ENCODE measurements at places on chromosomes 12 and 14. TPM values are rescaled to one million over a fixed set of nuclear protein-coding genes. Genes with fewer than 3 reads are reported as not detected.

The LRRC9 gene
- total RNA-seq = not detected

The SETD1B gene
- total RNA-seq = 40.3 TPM

The KCNJ8 gene
- not detected for total RNA-seq

The LTB4R2 gene
- total RNA-seq = 9.1 TPM

The ZNF740 gene
- 64.4 TPM for total RNA-seq

DNA sequence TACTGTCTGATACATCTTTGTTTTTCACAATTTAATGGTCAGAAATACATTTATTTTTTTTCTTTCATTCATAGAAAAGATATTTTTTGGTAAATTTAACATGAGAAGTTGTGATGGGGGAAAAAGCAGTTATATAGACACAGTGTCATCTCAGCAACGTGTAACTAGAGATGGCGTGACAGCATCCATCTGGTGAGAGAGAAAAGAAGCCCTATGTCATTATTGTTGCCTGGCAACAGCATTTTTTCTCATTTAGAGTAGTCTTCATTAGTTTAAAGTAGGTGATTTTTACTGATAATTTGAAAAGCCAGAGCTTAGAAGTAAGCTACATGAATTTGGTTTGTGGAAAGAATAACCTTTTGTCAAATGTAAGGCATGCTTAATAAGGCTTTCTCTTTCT lies 128.6 kb downstream of the ACSS3 start:
- H3K36me3 ChIP-seq = no peaks in the 10 kb centered on the region
- H3K4me3 ChIP-seq = no peak overlapping the region
- H3K27ac ChIP-seq = no peak overlapping the region

DNA sequence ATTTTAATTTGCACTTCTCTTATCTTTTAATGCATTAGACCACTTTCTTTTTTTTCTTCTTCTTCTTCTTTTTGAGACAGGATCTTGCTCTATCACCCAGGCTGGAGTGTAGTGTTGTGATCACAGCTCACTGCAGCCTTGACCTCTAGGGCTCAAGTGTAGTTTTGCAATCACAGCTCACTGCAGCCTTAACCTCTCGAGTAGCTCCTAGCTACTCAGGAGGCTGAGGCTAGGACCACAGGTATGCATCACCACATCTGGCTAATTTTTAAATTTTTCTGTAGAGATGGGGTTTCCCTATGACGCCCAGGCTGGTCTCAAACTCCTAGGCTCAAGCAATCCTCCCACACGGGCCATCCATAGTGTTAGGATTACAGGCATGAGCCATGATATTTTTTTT lies 12.7 kb downstream of the TMED8 start:
- H3K27ac ChIP-seq = no peak overlapping the region
- H3K36me3 ChIP-seq = peaks cover 7% of the 10 kb centered on the region
- H3K27me3 ChIP-seq = no peaks in the 10 kb centered on the region
- no peak overlapping the region for H3K4me3 ChIP-seq
- no peak for DNase-seq

- peak overlapping the region; percentile 84 for H3K4me3 ChIP-seq
- no peak overlapping the region for H3K27ac ChIP-seq
- DNase-seq = peak; percentile 22
- no peaks in the 10 kb centered on the region for H3K36me3 ChIP-seq
- H3K27me3 ChIP-seq = peaks cover 52% of the 10 kb centered on the region
- peaks cover 18% of the 10 kb centered on the region for H3K4me1 ChIP-seq
Observed at GRCh38 chr12:42588524-42589464, 752 bp downstream of the PRICKLE1 start.

- no peak for DNase-seq
- H3K4me1 ChIP-seq = peaks cover 58% of the 10 kb centered on the region
- no peaks in the 10 kb centered on the region for H3K27me3 ChIP-seq
- H3K27ac ChIP-seq = peak overlapping the region; percentile 62
- H3K36me3 ChIP-seq = peaks cover 19% of the 10 kb centered on the region
Observed at GRCh38 chr12:92973614-92974013, 44.5 kb upstream of the EEA1 start.

- peaks cover 22% of the 10 kb centered on the region for H3K36me3 ChIP-seq
- H3K4me3 ChIP-seq = no peak overlapping the region
- DNase-seq = no peak
- H3K27ac ChIP-seq = no peak overlapping the region
- H3K27me3 ChIP-seq = no peaks in the 10 kb centered on the region
Observed at GRCh38 chr12:104725610-104726009, 232.5 kb downstream of the SLC41A2 start.

DNA sequence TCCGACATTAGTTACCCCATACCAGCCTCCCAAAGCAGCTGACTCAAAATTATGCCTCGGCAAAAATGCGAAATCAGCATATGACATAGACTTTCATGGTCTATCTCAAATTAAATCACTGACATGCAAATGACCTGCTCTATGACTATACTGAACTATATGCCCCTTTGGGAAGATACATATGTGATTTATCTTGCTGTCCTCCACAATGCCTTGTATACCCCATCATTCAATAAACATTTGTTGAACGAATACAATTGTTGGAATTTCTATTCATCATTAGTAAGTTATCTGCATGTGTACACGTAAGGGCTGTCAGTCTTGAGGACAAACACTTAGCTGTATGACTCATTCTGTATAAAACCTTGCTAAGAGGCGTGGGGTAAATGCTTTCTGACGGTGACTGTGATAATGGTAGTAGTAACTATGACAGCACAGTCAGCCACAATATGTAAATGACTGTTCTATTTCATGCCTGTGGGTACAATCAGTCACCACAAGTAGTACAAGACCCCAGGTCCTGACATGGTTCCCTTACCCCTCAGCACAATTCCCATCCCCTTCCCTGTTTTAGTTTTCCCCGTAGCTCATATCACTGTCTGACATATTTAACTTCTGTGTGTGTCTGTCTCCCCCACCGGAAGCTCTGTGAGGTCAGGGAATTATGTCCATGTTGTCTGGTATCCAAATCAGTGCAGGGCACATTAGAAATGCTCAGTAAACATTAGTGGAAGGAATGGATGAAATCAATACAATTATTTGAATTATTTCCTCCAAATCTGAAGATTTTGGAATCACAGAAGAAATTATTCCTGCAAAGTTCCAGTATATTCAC lies 42.8 kb downstream of the STXBP6 start:
- no peak overlapping the region for H3K27ac ChIP-seq
- no peak for DNase-seq
- no peaks in the 10 kb centered on the region for H3K36me3 ChIP-seq
- no peak overlapping the region for H3K4me3 ChIP-seq
- H3K27me3 ChIP-seq = peaks cover 10% of the 10 kb centered on the region

- no peaks in the 10 kb centered on the region for H3K4me1 ChIP-seq
- H3K4me3 ChIP-seq = no peak overlapping the region
- no peak for DNase-seq
- H3K36me3 ChIP-seq = no peaks in the 10 kb centered on the region
- H3K27ac ChIP-seq = no peak overlapping the region
Observed at GRCh38 chr12:12960639-12961209, 8.8 kb upstream of the GPRC5D start.

DNA sequence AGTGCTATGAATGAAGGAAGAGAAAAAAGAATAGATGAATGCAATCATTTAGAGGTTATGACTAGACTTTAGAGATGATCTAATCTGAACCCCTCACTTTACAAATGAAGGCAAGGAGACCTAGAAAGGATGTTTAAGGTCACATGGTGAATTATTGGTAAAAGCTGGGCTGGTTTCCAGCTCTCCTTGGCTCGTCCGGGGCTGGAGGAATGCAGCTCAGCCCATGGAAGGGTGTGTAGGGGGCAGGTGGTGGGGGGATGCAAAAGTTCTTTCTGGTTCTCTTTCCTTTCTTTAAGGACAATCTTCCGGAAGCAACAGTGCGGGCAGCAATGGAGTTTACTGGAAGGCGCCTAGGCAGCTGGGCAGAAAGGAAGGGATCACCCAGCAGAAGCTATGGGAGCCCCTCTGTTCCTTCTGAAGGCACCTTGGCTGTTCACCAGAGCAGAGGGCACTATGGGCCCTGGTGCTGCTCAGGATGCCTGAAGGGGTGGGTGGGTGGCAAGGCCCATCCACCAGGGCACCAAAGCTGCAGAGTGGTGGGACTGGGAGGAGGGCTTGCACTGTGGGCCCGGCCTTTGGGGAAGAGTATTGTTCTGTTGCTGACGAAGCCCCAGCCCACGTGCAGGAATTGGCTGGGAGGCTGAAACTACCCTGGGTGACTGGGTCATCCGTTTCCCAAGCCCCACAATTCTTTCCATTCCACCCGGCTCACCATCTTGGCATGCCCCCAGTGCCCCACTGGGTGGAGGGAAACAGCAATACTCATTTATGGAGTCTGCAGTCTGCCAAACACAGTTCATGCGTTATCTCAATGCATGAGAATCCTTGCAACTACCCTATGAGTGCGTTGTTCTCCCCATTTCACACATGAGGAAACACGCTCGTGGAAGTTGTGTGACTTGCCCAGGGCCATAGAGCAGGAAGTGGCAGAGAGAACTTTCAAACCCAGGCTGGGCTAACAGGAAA lies 78.2 kb downstream of the IRF2BPL start:
- DNase-seq = no peak
- H3K27me3 ChIP-seq = no peaks in the 10 kb centered on the region
- no peak overlapping the region for H3K4me3 ChIP-seq
- H3K4me1 ChIP-seq = peaks cover 34% of the 10 kb centered on the region

DNA sequence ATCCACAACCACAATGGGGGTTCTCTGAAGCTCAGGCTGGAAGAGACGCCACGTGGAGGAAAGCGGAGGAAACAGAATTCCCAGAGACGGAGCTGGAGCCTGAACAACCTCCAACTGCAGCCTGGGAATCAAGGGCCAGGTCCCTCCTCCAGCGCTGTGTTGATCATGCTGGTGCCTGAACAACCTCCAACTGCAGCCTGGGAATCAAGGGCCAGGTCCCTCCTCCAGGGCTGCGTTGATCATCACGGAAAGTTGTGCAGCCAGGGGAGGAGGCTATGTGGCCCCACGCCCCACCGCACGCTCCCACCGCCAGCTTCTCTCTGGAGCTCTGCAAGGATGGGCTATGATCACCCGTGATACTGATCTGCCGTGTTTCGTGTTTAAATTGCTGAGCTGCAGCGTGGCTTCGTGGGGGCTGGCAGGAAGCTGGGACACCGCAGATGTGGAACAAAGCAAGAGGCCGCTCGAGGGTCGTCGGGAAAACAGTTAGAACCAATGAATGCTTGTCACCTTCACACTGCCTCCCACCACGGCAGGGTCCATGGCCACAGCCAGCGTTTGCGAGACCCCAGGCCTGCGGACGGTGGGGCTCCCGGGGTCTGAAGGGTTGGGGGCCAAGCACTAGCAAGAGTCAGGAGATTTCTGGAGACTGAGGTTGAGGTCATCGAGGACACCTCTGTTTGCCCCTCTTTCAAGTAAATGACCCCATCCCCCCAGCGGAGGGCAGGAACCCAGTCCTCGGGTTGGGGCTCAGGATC lies 51.8 kb upstream of the FBRSL1 start:
- H3K4me1 ChIP-seq = peaks cover 65% of the 10 kb centered on the region
- no peaks in the 10 kb centered on the region for H3K36me3 ChIP-seq
- DNase-seq = no peak
- no peak overlapping the region for H3K4me3 ChIP-seq

DNA sequence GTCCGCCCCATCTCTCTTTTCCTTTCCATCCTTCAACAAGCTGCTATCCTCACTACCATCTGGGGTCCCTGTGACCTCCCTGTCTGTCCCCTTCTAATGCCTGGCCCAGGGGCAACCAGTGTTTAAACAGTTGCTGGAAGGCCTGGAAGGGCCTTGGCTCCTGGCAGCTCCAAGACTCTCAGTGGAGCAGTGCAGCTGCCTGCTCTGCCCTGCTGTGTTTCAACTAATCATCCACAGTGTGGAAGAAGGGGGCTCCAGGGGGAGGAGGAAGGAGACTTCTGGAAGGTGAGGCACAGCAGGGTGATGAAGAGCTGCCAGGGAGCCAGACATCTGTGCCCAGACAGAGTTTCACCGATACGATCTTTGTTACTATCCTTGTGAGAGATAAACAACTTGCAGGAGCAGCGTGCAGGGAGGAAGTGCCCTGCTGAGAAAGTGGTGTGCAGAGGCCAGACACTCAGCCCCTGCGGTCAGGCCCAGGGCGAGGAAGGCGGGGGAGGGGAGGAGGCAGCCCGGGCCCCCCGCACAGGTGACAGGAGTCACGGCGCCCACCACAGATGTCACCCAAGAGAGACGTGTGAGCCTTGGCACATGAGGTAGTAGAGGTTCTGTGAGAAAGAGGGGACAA lies 1061.8 kb downstream of the BCL11B start:
- H3K4me1 ChIP-seq = no peaks in the 10 kb centered on the region
- H3K27ac ChIP-seq = no peak overlapping the region
- H3K27me3 ChIP-seq = no peaks in the 10 kb centered on the region
- no peak for DNase-seq

DNA sequence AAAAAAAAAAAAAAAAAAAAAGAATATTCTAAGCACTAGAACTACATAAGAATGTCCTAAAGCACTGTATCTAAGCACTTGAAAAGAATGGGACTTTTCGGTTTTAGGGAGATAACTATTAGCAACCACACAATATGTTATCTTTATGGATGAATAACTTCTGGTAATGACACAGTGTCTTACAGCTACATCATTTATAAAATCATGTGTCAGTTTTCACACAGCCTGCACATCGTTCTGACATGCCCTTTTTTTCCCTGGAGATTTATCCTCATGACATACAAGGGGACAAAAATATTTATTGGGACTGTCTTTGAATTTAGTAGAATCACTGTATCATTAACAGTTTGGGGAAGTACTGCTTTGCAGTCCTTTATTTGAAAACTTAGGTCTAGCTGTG lies 17.3 kb downstream of the TMEM19 start:
- no peak overlapping the region for H3K4me3 ChIP-seq
- H3K36me3 ChIP-seq = peaks cover 70% of the 10 kb centered on the region
- no peaks in the 10 kb centered on the region for H3K27me3 ChIP-seq

DNA sequence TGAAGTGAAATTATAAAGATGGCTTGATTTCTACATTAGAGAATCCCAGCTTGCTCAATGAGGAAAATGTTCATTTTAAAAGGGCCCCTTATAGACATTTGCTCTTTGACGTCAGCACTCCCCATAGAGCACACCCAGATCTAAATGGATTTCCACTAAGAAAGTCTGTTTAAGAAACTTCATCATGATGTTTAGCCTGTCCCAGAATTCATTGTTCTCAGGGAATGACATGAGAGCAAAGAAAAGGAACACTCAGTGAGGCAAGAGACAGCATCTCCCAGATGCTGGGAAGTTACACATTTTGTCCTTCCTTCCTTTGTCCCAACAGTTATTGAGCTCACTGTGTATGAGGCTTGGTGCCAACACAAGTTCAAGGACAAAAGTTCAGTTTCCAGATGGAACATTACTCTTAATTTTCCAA lies 4.9 kb downstream of the PHLDA1 start:
- peaks cover 20% of the 10 kb centered on the region for H3K4me1 ChIP-seq
- no peaks in the 10 kb centered on the region for H3K36me3 ChIP-seq
- H3K27me3 ChIP-seq = peaks cover 38% of the 10 kb centered on the region
- no peak for DNase-seq

DNA sequence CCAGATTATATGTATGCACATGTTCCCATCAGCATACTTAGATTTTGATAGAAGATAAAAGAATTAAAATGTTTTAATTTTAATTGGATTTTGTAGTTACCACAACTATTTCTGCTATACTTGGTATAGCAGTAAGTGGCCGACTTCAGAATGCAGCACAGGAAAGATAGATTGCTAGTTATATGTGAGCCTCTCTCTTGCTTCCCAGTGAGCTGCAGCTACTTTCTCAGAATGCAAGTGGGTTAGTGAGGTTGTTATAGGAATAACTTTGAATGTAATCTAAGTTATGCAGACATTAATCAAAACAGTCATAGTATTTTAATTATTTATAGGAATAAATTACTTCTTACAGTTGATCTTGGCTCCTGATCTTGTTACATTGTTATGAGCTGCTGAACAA lies 240.6 kb downstream of the RAD51B start:
- no peak overlapping the region for H3K27ac ChIP-seq
- no peak overlapping the region for H3K4me3 ChIP-seq
- H3K27me3 ChIP-seq = no peaks in the 10 kb centered on the region
- no peaks in the 10 kb centered on the region for H3K4me1 ChIP-seq
- H3K36me3 ChIP-seq = peaks cover 15% of the 10 kb centered on the region
